Activated T-cell treated with anti-CD3 and anti-CD28 coated beads for 1 hour (primary cell): ENCODE measurements at places on chromosomes 1 and 21.

DNA sequence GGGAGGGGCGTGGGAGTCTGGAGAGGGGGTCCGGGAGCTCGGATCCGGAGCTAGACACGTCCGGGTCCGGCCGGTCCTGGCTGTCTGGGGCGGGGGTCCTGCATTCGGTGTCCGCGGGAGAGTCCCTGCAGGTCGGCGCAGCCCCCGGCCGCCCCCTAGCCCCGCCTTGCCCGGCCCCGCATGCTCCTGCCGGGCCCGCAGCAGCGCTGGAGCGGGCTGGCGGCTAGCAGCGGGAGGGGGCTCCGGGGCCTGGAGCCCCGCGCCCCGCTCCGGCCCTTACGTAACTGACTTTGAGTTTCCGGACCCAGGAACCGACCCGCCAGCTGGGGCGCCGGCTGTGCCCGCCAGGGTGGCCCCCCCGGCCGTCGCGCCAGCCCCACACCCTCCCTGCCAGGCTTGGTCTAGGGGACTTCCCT lies 26.9 kb upstream of the EPB41 start:
- peak; percentile 42 for DNase-seq

DNA sequence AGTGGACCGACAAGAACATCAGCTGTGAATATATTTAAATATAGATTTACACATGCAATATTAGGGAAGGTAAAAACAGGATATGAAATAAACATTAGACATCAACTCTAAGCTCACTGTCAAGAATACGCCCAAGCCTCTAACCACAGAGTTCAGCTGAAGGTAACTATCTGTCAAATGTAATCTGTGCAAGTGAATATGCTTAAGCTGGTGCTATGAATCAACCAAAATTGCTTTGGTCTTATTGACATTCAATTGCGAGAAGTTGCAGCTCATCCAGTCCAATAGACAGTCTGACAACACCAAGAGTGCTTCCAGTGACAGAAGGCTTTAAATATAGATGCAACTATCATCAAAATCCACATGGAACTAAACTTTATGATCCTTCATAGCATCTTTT lies 32.3 kb downstream of the USH2A start:
- DNase-seq: no peak

DNA sequence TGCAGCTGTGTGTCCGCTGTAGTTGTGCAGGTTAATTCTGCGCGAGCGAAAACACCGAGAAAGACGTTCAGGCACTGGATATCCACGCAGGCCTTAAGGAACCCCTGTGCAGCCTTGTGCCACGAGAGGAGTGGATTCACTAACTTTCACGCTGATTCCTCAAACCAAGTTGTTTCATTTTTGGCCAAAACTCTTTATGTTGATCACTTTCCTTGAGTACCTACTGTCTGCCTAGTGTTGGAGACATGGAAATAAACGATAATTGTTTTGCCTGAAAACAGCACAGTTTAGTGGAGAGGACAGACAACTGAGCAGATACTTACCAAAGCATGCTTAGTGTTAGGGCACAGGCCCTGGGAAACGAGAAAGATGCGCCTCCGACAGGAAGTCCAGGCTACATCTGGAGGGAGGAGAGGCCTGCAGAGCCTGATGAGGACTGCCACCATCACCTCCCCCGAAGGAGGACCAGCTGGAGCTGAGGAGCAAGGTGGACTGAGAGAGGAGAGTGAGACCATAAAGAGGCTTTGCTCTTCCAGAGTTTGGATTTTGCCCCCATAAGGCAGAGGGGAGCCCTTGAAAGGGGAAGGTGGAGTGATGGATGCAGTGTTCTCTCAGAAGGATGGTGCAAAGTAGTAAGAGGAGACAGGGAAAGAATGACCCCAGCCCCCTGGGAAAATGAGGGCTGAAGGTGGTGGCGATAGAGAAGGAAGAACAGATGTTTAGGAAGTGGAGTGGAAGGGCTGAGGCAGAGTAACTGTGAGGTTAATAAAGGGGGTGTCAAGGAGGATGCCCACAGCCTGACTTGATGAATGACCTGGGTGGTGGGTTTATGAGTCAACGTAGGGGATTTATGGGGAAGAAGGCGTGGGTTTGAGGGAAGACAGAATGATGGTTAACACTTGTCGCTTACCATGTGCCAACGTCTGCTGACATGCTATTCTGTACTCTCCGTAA lies 956 bp upstream of the SCAF4 start:
- no peak for DNase-seq

DNA sequence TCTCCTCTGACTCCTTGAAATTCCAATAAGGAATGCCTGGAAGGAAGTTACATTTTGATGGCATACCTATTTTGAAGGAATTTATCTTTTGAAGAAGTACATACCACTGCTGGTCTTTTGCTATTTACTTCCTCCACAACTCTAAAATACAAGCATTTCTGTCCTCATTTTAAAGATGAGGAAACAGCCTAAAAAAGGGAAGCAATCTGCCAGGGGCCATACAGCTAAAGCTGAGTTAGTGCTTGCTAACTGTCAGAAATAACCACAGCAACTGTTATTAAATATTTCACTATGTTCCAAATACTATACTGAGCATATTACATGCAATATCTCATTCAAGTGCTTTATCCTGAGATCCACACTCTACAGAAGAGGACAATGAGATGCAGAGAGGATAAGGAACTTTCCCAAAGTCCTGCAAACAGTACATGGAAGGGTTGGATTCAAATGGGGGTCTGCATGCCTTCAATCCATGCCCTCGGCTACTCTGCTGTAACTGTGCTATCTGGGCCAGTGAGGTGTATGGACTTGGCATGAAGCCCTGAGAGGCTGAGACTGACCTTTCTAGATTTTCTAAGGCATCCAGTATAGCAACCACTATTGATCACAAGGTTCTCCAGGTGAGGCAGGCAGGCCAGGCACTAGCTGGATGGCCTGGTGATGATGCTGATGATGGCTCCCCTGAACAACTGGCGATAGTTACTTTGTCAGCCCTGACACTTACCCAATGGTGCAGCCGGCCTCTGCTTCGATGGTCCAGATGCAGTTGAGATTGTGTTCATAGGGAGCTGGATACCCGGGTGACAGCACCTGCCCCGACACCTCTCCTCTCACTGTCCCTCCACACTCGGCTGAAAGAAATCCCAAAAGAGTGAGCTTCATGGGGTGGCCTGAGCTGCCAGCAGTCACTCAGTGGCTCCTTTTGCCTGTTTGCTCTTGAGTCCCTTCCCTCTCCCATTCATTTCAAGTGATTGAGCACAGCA lies 171.4 kb upstream of the HMGB4 start:
- no peak for DNase-seq

DNA sequence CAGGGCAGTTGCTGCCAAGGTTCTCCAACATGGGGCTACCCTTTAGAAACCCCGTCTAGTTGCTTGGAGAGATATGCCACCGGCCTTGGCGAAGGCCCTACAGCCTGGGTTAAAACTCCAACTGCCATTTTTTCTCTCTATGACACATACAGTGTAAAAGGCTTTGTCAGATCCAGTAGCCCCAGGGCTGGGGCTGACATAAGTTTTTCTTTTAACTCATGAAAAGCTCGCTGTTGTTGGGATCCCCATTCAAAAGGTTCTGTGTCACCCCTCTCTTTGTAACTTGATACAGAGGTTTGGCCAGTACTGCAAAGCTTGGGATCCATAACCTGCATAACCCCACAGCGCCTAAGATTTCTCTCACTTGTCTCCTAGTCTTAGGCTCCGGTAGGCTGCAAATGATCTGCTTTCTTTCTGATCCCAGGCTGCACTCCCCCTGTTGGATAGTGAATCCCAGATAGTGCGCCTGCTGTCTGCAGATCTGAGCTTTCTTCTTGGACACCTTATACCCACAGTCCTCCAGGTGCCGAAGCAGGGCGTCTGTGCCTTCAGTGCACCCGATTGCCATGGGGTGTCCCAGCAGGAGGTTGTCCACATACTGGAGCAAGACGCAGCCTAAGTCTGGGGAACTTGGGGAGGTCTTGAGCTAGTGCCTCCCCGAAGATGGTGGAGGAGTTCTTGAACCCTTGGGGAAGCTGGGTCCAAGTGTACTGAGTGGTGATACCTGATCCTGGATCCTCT lies 406.2 kb downstream of the TGFB2 start:
- no peak for DNase-seq

DNA sequence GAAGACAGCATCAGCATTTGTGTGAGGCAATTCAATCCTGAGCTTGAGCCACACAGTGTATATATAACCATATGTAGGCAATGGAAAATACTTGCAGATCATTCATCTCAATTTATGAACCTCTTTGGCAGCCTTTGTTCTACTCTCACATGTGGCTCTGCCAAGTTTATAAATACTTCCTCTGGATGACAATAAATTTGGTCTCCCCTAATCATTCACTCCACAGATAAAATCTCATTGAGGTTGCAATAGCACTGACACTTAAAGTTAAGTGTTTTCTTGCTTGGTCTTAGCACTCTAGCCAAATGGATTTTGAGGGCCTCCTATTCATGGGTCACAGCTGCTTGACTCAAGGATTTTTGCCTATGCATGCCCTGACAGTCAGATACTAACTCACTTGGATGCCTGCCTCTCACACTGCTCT lies 136.6 kb upstream of the VANGL1 start:
- no peak for DNase-seq
